ENCODE measurements at places on chromosomes 1 and 21.
A peak's percentile ranks its signal among the peaks of the same experiment; 100 is the strongest.

DNA sequence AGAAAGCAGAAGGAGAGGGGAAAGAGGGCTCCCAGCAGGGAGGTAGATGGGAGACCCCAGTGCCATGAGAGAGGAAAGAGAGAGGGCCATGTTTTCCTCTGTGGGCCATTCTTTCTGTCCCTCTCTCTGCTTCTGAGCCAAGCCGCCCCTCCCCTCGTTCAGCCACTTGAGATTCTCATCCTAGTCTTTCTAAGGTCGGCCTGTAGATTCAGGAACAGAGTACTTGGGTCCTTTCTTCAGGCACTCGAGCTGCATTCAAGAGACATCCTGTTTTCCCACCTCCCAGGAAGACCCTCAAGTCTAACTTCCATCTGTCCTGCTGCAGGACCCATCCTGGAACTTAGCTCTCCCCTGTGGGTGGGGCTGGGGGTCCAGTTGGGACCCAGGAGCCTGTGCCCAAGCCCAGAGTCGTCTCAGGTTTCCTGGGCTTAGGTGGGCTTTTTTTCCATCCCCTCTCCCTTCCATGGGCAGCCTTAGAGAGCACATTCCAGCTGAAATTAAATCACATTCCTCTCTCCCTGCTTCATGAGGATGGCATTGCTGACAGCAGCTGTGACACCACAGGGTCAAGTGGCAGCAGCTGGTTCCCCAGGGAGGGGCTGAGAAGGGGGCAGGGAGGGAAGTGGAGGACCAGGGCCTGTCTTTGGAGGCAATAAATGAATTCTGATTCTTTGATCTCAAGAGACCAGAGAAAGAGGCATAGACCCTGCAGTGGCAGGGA, 13.0 kb downstream of the NES start:
- peak; percentile 55 for DNase-seq

- no peak for DNase-seq
These were observed 111.0 kb downstream of the NTNG1 start for GRCh38 chr1:107251839-107252238.

- no peak for DNase-seq
These were observed 22.4 kb downstream of the DSTYK start for GRCh38 chr1:205189131-205189530.

DNA sequence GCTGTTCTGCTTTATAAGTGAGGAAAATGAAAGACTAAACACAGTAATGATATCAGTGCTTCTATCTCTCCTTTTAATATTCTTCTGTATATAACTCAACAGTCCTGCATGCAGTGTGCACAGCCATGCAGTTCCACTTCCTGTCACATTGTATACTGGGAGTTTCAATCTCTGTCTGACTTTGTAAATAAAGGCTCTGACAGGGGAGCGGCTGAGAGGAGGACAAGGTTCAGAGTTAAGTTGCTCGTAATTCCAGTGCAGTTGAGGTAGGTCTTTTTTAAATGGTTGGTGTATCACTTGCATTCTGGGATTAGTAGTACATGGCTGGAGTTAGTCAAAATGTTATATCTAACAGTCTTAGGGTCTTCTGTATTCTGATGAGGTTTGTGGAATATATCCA, 264.5 kb downstream of the OLFM3 start:
- DNase-seq, result no peak

DNA sequence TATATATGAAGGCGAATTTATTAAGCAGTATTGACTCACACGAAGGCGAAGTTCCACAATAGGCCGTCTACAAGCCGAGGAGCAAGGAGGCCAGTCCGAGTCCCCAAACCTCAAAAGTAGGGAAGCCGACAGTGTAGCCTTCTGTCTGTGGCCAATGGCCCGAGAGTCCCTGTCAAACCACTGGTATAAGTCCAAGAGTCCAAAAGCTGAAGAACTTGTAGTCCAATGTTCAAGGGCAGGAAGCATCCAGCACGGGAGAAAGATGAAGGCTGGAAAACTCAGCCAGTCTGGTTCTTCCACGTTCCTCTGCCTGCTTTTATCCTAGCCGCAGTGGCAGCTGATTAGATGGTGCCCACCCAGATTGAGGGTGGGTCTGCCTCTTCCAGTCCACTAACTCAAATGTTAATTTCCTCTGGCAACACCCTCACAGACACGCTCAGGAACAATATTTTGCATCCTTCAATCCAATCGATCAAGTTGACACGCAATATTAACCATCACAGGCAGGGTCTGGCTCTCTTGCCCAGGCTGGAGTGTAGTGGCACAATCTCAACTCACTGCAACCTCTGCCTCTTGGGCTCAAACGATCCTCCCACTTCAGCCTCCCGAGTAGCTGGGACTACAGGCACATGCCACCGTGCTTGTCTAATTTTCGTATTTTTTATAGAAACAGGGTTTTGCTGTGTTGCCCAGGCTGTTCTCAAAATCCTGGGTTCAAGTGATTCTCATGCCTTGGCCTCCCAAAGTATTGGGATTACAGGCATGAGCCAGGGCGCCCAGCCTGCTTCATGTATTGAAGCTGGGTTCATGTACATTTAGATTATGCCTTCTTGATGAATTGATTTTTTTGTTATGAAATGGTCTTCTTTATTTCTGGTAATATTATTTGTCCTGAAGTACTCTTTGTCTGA, 85.3 kb downstream of the DHRS3 start:
- DNase-seq, result no peak

GRCh38 chr1:55352080-55352810, 137.1 kb upstream of the USP24 start:
- DNase-seq, result no peak

DNA sequence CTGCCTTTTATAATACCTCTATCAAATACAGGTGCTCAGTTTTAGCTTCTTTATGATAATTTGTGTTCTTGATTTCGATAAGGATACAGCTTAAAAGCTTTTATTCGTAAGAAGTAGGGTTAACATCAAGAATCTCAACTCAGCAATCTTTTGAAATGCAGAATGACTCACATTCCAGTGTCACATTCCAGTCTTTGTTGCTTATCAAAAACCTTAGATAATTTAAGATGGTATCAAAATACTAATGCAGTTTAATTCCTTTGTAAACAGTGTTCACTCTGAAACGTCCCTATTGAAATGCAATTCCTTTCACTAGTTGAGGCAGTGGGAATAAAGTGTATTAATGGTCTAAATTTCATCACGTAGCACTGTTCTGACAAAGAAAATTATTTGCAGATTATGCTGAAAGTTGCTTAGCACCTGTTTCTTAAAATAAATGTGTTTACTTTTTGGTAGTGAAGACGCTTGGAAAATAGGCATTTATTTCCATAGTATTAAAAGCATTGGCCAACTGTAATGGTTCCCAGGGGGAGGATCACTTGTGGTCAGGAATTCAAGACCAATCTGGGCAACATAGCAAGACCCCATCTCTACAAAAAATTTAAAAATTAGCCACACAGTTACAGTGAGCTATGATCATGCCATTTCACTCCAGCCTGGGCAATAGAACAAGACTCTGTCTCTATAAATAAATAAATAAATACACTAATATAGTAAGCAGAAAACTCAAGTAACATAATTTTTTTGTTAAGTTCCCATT, 10.1 kb upstream of the CNN3 start:
- DNase-seq, result no peak

DNA sequence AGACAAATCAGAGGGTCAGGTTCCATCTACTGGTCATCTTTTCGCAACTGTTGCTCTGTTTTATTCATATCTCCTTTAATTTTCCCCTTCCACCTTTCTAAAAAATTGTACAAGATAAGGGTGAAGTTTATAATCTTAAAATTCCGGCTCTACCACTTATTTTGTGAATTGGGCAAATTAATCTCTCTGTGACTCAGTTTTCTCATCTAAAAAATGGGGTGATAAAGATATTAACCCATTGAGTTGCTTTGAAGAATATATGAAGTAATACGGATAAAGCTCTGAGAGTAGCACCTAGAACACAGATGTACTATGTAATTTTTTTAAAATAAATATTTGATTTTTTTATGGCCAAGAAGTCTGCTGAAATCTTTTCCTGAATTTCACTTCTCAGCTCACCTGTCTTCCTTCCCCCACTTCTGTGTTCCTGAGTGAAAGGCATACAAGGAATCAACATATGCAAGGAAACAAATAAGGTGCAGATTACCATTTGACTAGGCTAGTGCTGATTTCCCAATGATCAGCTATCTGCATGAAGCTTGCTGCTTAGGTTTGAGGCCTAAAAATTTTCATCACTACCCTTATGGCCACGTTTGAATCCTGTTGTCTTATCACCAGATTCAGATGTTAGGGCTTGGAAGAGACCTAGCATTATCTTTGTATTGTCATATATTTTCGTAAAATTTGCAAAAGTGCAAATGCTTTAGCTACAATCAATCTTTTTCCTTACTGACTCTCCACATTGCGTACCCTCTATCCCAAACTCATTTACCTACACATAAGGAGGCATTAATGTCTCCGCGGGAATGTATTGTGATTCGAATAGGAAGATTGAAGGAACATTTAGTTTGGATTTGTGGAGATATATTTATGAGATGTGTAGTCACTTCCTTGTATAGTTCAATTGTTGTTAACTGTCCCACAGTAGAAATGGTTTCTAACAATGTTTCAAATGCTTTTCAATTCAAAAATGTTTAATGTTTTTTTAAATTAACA, 718.3 kb upstream of the PTBP2 start:
- DNase-seq, result no peak

DNA sequence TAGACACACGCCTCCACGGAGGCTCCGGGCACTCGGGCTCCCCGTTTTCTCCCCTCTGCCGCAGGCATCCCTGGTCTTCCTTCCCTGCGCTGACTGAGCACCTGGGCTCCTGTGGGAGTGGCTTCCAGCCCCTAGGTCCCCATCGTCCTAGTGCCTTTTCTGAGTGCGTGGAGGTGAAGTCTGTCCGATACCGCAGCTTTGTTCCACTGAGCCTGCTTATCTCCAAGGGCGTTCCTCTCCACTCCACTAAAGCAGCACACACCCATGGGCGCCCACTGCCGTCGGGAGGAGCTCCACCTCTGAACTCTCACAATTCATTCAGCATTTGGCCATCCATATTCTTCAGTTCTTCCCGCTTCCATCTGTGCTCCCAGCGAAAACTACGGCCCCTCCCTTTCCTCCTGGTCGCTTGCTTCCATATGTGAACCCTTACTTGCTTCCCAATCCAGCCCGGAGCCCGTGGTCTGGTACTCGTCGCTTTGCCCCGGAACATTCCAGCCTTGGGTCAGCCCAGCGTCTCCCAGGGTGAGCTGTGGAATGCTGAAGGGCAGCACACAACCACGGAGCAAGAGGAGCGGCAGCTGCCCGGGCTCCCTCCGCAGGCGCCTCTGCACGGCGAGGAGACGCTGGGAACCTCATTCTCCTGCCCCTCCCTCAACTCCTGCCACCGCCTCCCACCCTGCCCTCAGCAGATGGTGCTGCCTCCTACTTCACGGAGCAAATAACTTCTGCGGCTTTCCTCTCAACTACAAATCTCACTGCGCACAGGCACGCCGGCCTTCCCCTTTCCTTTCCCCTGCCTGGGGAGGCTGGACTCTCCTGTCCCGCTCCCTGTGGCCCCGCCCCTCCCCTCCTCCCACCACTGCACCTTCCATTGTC, 27.5 kb downstream of the ATP8B2 start:
- DNase-seq, result peak; percentile 32

- DNase-seq, result no peak
These were observed 43.1 kb upstream of the ETV3 start for GRCh38 chr1:157181258-157181657.

DNA sequence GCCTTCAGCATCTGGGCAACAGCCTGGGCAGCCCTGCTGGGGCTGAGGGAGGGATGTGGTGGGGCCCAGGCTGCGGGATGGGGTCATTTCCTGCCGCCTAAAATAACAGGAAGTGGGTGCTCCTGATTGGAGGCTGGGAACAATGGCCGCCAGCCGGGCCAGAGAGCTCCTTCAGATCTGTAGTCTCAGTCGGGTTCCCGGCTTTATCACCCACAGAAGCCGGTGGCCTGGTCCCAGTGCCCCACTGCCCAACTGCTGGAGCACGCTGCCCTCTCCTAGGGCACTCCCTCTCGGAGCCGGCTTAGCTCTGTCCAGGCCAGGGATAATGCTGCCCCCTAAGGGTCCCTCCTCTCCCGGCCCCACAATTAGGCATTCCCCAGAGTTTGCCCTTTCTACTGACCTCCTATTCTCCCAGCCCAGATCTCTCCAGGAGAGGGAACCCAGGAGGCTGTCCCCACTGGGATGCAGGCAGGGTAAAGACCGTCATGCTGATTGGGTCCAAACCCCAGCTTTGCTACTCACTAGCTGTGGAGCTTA, 5.1 kb downstream of the MAP7D1 start:
- no peak for DNase-seq

- DNase-seq, result no peak
These were observed 35.2 kb downstream of the RGL1 start for GRCh38 chr1:183840140-183840539.

- no peak for DNase-seq
These were observed 53.6 kb downstream of the ATP6V1G3 start for GRCh38 chr1:198486903-198487302.

GRCh38 chr1:166721145-166721544, 118.1 kb upstream of the POGK start:
- no peak for DNase-seq

DNA sequence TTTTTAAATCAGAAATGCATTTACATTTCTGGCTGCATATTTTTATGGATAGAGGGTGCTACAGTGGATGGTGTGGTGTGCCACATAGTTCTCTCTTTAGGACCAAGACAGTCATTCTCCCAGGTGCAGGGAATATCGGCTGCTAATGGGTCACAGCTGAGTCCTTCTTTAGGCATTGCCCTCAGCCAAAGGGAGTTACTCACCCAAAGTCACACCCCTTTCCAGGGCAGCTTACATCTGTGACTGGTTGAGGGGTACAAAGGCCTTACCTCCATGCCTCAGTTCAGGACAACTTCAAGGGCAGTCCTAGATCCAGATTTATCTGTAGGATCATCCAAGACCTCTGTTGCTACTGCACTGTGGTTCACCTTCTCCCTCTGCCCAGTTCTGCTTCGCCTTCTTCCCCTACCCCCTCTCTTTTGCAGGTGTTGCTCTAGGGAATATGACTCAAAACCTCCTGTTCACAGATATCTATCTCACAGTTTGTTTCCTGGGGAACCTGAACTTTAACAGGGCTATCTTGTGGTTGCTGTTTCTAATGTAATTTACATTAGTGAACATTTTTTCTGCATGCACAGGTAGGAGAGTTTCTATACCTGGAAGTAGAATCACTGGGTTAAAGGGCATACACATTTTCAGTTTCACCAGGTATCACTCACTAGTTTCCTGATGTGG, 413.9 kb downstream of the RPS6KC1 start:
- DNase-seq, result no peak

DNA sequence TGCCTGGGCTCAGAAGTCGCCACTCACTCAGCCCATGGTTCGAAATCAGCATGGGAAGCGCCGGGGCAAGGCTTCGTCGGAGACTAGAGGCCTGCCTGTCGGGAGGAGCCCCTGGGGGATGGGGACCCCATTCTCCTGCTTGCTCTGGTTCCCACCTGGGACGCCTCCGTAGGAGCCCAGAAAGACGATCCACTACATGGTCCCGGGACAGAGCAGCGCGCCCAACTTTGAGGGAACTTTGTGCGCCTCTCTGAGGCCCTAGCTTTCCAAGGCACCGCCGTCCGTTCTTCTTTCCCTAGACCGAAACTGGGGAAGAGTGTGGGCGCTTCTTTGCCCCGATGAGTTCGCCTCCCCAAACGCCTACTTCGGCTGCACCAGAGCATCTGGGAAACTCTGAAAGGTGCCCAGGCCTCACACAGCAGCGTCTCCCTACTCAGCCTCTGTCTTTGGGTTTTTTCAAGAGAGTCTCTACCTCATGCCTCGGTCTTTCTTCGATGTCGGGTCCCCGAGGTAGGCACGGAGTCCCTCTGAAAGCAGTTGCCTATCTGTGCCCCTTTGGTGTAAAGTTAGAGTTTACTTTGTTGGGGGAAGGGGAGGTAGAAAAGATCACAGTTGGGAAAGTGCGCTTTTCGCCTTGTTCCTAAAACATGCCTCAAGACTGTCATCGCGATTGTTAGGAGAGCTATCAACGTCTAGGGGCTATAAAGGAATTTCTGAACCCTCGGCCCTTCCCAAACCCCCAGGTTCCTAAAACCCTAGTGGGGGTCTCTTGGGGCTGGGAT, 14.0 kb downstream of the NR5A2 start:
- DNase-seq, result no peak
